Stimulated activated CD8-positive, alpha-beta memory T cell treated with anti-CD3 and anti-CD28 coated beads, Interleukin-7, amount 100 ng/mL, for 1 hour (primary cell): ENCODE measurements at places on chromosomes 13 and 19.

DNA sequence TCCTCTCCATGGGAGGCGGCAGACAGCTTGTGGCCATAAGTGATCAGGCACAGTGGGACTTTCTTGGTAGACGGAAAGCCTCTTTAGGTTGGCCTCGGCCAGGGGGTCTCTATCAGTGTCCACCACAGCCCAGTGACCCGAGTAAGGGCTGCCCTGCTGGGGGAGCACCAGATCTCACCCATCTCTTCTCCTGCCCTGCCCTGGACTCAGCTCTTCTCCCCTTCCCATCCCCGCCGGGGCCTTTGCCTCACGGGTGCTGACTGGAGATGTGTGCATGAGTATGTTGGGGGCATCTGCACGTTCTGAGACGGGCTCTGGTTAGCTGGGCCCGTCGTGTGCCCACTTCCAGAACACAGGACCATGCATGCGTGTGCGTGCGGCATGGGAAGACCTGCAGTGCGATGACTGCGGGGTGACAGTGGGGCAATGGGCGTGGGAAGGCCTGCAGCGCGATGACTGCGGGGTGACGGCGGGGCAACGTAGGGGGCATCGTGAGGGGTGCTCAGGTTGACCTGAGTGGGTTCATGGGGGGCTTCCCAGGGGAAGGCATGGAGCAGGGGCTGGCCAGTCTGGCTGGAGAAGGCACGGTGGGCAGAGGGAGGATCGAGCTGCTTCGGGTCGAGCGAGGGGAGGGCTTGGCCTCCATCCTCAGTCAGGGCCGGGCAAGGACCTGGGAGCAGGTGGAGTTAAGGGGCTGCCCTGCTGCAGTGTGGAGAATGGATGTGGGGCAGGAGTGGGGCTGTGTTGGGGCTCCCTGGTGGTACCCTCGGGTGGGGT is 15.9 kb downstream of the EPN1 start:
- no peak for DNase-seq

DNA sequence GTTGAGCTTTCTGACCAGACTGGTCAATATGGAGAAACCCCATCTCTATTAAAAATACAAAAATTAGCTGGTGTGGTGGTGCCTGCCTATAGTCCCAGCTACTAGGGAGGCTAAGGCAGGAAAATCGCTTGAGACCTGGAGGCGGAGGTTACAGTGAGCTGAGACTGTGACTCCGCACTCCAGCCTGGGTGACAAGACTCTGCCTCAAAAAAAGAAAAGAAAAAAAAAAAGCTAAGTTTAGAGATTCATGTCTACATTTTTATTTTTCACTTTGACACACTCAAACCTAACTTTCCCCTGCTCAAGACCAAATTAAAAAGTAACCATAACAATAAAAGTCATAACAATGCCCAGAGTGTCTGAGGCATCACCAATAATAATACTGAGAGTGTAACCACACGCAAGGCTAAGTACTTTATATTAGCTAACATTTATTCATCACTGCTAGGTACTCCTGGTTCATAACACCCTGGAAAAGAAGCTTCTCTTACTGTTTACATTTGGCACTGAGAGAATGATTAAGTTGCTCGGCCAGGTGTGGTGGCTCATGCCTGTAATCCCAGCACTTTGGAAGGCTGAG is 5.7 kb downstream of the IRGC start:
- DNase-seq = no peak

DNA sequence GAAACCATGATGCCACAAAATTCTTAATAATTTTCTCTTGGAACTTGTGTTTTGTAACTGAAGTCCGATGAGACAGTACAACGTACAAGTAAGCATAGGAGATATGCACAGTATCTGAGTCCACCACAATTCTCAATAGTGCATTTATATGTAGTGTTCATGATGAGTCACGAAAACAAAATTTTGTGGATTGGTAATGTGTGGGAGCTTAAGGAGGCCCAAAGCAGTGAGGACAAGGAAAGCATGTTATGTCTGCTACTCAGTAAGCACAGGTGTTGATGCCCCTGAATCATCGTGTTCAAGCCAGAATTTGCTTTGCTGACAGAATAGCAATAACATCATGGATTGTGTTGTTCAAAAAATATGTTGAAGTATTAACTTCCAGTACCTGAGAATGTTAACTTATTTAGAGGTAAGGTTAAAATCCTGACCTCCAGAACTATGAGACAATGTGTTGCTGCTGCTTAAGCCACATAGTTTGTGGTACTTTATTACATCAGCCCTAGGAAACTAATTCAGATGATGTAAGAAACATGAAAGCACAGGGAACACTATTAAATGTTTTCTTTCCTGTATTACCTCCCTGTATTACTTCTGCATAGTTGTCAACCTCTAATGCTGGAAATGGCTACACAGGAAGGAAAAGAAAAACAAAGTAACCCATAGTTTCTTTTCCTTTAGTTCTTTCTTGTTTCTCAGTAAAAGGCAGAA is 201.3 kb downstream of the SLITRK6 start:
- DNase-seq = no peak

DNA sequence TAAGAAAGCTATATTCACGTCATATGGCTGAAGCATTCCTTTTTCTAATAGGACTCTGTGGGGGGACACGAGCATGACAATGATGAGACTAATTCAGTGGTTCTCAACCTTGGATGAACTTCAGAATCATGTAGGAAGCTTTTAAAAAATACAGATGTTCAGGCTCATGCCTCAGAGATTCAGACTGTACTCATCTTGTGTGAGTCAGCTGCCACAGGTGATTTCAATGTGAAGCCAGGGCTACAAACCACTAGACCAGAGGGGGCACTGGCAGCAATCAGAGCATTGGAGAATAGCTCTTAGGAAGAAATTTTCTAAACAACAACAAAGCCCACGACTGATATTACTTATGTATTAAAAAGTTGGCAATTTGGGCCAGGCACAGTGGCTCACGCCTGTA is 91.7 kb downstream of the SERP2 start:
- DNase-seq = no peak
